Activated naive CD8-positive, alpha-beta T cell treated with anti-CD3 and anti-CD28 coated beads for 36 hours (primary cell): ENCODE measurements at places on chromosomes 13 and 19. TPM values are rescaled to one million over a fixed set of nuclear protein-coding genes. Genes with fewer than 3 reads are reported as not detected.

SIGLEC5 gene
- not detected for total RNA-seq

DNA sequence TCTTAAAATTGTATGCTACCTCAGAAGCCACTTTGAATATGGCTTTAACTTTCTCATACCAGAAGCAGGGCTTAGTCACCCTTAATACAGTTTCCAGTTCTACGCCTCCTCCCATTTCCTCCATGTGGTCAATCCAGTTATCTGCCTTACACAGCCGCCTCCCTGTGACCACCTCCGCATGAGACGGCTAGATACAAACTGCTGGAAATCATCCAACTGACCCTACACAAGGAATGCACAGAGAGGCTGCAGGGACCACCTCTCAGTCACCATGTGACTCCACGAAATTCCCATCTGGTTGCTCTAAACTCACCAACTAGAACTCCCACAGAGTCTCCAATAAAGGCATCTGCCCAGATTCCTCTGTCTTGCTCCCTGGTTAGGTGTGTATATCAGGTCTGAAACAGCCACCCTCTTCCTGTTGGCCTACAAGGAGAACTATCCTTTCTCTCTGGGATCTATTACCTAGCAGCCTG, 6.8 kb downstream of the ZNF564 start:
- H3K27ac ChIP-seq = peak overlapping the region; percentile 34
- no peak for DNase-seq
- peaks cover 40% of the 10 kb centered on the region for H3K4me1 ChIP-seq
- H3K4me3 ChIP-seq = no peak overlapping the region
- no peaks in the 10 kb centered on the region for H3K27me3 ChIP-seq

ADAMTSL5 gene
- 1.1 TPM for total RNA-seq

DNA sequence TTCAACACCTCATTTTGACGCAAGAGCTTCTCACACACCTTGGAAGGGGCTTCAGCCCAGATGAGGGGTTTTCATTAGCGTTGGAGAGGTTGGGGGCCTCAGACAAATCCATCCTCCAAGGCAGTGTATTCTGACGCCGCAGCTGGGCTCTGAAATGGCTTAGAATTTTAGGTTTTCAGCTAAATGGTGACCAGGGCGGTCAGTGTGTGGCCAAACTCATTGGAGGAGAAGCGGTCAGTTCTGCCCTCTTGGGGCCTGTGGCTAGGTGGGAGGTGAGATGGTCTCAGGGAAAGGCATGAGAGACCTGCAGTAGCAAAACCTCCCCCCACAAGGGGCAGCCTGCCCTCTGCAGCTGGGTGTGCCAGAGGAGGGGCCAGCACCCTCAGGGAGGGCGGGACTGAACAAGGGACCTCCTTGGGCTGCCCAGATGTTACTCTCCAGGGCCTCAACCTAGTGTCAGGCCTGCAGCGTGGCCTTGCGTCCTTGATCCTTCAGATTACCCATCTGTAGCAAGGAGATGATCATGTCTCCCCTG, 155.8 kb downstream of the URI1 start:
- no peak overlapping the region for H3K27ac ChIP-seq
- H3K36me3 ChIP-seq = no peaks in the 10 kb centered on the region
- H3K27me3 ChIP-seq = no peaks in the 10 kb centered on the region
- no peak overlapping the region for H3K4me3 ChIP-seq
- H3K4me1 ChIP-seq = no peaks in the 10 kb centered on the region

DNA sequence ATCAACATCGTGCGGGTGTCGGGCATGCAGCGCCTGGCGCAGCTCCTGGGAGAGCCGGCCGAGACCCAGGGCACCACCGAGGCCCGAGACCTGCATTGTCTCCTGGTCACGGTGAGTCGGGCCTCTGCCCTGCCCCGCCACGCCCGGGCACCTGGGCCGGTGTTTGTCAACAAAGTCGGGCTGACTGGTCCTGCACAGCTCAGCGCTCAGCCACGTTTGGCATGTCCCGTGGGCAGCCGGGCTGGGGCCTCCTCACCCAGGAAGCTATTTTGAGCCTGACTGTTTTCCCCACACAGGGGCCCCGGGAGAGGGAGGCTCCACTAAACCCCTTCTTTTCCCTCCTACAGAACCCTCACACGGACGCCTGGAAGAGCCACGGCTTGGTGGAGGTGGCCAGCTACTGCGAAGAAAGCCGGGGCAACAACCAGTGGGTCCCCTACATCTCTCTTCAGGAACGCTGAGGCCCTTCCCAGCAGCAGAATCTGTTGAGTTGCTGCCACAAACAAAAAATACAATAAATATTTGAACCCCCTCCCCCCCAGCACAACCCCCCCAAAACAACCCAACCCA, 1.3 kb downstream of the GADD45B start:
- no peak for DNase-seq
- H3K4me1 ChIP-seq = peaks cover 23% of the 10 kb centered on the region
- H3K4me3 ChIP-seq = peak overlapping the region; percentile 100
- H3K27ac ChIP-seq = peak overlapping the region; percentile 98
- peaks cover 3% of the 10 kb centered on the region for H3K27me3 ChIP-seq
- peaks cover 29% of the 10 kb centered on the region for H3K36me3 ChIP-seq

DNA sequence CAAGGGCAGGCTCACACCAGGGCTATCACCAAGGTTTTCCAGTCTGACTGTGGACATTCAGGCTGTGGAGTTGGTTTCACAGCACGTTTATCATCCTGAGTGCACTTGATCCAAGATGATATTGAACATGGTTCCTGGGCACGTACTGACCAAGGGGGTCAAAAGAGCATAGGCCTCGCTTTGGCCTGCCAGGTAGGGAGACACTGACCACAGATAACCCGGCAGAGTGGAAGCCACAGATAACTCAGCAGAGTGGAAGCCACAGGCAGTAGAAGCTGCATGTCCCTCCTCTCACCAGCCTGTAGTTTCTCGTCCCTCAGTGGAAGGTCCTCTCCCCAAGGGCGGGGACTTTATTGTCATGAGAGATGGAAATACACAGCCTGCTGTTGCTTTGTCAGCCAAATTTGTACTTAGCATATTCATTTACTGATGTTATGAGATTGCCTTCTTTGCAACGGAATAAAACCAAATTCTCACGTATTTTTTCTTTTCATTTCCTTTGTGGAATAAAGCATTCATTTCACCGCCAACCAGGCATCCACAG, 8.8 kb upstream of the KRTDAP start:
- H3K4me1 ChIP-seq = peaks cover 7% of the 10 kb centered on the region
- no peak for DNase-seq
- no peak overlapping the region for H3K27ac ChIP-seq
